ENCODE measurements at places on chromosomes 7 and 10.

GRCh38 chr7:32577421-32577820 is 82.1 kb downstream of the AVL9 start:
- DNase-seq: no peak

DNA sequence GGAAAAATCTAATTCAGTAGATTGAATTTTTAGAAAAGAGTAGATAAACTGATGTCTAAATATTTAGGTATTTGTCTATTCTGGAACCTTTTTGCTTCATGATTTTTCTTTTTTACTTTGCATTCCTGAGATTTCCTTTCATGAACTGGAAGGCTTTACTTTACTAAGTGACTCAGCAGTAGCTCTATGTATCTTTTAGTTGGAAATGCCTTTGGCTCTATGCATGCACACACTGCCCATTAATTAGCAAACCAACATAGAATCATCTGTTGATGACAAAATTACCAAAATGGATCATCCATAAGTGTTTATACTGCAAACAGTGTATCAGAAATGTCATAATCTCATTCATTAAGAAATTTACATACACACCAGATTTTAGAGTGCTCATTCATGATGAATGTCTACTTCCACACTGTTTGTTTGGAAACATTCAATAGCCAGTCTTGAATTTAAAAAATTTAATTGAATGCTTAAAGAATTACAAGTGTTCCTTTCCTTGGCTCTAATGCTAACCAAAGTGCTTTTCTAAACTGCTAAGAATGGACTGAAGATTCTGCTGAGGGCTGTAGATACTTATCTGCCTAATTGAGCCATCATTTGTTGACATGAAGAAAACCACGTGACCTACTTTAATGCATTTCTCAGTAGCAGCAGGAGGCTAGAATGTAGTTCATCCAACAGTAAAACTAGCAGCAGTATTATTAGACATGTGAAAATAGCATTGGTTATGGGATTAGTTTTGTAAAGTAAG is 282.0 kb downstream of the ADK start:
- no peak for DNase-seq

DNA sequence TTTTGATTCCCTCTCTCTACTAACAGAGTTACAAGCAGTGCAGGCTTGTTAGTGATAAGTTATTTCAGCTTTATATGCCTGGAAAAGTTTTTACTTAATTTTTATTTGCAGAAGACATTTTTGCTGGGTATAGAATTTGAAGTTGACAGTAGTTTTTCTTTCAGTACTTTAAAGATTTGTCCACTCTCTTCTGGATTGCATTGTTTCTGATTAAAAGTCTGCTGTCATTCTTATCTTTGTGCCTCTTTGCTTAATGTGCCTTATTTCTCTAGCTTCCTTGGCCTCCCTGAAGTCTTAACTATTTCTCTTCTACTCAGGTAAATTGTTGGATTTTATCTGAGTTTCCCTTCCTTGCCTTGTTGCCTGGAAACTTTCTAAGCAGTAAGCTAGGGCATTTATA is 36.2 kb downstream of the PLCE1 start:
- no peak for DNase-seq

- peak; percentile 61 for DNase-seq
Measured at GRCh38 chr10:32190890-32191491, 134.8 kb upstream of the KIF5B start.

- no peak for DNase-seq
Measured at GRCh38 chr7:83532219-83532618, 116.7 kb downstream of the SEMA3E start.

- no peak for DNase-seq
Measured at GRCh38 chr10:126017961-126018560, 121.7 kb downstream of the FANK1 start.

DNA sequence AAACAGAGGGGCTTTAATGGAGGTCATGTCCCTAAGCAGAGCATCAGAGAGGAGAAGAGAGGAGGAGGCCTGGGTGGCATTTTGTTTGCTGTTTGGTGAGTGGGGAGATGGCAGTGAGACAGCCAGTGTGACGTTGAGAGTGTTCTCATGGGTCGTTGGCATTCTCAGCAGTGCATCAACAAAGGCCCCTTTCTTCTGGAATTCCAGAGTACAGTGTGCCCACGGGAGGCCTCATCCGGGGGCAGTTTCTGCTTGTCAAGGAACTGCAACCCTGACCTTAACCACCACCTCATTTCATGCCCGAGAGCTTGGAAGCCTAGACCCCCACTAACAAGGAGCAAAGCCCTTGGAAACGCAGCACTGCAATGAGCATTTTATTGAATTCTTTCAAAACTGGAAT is 92.9 kb downstream of the CELF2 start:
- DNase-seq: no peak

DNA sequence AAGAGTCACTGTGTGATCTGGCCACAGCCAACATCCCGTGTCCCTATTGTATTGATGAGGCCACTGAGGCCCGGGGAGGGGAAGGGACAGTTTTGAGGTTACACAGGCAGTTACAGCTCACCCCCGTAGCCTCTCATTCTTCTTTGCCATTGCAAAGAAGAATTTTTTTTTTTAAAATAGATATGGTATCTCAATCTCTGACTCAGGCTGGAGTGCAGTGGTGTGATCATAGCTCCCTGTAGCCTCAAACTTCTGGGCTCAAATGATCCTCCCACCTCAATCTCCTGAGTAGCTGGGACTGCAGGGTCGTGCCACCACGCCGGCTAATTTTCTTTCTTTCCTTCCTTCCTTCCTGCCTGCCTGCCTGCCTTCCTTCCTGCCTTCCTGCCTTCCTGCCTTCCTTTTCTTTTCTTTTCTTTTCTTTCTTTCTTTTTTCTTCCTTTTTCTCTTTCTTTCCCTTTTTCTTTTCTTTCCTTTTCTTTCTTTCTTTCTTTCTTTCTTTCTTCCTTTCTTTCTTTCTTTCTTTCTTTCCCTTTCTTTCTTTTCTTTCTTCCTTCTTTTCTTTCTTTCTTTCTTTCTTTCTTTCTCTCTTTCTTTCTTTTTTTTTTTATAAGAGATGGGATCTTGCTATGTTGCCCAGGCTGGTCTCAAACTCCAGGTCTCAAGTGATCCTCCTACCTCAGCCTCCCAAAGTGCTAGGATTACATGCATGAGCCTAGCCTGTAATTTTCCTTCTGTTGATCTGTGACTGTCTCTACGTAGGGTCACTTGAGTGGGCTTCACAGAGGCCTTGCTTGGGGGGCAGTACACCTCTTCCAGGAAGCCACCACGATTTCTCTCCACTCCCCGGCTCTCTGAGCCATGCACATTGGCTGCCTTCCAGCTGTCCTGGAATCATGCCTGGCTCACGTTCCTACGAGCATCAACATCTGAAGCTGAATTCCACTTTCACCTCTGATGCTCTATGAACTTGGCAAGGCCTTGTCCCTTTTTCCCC is 31.3 kb downstream of the TMEM270 start:
- no peak for DNase-seq

- no peak for DNase-seq
Measured at GRCh38 chr7:84946549-84946948, 240.3 kb downstream of the SEMA3D start.

DNA sequence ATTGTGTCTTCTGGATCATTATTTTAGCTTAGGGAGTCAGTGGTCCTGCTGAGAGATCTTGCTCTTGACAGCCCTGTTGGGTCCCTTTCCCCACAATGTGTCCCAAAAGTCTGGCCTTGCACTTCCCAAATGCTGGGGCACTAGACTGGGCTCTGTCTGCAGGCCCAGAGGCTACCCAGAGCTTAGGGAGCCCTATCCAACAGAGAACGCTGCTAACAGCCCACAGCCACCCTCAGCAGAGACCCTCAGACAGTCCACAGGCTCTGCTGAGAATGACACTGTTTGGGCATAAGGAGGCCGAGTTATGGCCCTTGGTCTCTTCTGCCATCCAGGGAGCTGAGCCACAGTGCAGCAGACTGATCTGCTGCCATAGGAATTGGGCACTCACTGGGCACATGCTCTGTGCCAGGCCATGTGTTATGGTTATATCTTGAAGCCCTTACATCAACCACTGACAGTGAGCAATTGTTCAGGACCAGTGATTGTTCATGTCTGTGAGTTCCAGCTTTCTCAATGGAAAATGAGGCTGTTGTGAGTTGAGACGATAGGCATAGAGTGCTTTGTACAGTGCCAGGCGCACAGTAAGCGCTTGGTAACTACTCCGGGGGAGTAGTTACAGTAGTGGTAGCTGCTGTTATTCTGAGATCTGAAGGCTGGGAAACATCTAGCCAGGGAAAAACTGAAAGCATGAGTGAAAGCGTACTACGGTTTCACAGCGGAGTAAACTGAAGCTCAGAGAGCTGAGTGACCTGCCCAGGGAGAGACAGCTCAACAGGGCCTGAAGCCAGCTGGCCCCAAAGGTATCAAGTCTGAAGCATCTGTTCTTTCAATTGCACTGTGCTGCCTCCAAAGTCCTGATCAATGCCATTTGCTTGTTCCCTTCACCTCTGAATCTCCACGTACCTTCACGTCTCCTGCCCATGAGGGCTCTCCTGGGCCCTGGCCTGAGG is 77.6 kb upstream of the PRLHR start:
- no peak for DNase-seq

GRCh38 chr10:86306628-86307278 is 59.8 kb downstream of the GRID1 start:
- no peak for DNase-seq

- DNase-seq: no peak
Measured at GRCh38 chr10:123636598-123637325, 29.4 kb upstream of the GPR26 start.

DNA sequence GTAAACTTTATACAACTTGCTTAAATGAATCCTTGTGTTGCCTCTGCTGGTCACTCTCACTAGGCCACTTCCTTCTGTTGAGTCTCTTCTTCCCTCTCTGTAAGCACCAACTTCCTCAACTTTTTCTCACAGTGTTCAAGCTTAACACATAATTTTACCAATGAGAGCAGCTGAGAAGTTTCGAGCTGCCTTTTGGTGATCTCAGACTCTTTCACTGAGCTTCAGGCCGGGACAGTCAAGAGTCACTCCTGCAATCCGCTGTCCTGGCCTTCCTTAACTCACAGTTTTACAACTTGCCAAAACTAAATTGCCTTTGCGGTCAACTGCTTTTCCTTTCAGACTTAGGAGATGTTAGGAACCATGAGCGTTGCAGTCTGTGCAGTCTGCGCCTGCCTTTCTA is 47.4 kb downstream of the PRPF18 start:
- peak; percentile 1 for DNase-seq

- DNase-seq: no peak
Measured at GRCh38 chr10:35219292-35219691, 92.6 kb downstream of the CREM start.

GRCh38 chr7:147151661-147152060 is 1035.1 kb downstream of the CNTNAP2 start:
- no peak for DNase-seq

GRCh38 chr7:142585425-142585824 is 163.8 kb upstream of the PRSS1 start:
- DNase-seq: no peak

- DNase-seq: no peak
Measured at GRCh38 chr7:14905764-14906163, 3.2 kb upstream of the DGKB start.

DNA sequence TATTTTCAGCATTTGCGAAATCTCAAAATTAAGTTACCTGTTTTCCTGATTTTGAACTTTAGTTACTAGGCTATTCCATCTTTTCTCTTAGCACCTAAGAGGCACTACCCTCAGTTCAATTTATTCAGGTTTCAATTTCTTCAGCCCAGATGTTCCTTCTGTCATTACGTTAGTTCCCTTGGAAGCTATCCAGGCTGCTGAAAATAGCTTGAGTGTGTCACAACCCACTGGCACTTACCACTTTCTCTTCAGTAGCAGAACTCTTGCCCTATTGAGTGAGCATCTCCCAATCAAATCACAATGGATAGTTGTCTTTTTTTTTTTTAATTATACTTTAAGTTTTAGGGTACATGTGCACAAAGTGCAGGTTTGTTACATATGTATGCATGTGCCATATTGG is 332.7 kb upstream of the LRGUK start:
- DNase-seq: no peak

DNA sequence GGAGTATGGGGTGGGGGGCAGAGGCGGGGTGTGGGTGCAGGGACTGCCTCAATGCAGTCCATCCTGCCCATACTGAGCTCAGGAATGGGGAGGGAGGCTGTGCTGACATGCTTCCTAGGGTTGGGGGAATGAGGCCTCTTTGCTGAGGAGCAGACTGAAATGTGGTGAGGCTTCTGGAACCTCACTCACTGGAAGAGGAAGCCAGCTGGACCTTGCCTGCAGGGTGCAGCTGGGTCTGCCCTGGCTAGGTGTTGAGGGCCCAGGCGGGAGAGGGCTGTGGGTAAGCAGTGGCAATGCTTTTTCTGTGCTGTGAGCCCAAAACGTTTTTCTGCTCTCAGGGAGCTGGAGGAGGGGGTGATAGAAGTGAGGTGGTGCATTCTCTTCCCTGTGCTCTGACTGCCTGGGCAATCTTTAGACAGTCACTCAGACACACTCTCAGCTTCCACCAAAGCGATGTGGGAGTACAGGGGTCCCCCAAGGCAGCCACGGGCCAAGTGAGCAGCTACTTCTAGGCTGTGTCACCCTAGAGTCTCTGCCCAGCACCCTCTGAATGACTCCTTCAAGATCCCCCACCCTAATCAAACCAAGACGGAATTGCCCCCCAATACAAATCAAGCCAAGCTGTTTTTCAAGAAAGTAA is 41.1 kb upstream of the BMPR1A start:
- no peak for DNase-seq

DNA sequence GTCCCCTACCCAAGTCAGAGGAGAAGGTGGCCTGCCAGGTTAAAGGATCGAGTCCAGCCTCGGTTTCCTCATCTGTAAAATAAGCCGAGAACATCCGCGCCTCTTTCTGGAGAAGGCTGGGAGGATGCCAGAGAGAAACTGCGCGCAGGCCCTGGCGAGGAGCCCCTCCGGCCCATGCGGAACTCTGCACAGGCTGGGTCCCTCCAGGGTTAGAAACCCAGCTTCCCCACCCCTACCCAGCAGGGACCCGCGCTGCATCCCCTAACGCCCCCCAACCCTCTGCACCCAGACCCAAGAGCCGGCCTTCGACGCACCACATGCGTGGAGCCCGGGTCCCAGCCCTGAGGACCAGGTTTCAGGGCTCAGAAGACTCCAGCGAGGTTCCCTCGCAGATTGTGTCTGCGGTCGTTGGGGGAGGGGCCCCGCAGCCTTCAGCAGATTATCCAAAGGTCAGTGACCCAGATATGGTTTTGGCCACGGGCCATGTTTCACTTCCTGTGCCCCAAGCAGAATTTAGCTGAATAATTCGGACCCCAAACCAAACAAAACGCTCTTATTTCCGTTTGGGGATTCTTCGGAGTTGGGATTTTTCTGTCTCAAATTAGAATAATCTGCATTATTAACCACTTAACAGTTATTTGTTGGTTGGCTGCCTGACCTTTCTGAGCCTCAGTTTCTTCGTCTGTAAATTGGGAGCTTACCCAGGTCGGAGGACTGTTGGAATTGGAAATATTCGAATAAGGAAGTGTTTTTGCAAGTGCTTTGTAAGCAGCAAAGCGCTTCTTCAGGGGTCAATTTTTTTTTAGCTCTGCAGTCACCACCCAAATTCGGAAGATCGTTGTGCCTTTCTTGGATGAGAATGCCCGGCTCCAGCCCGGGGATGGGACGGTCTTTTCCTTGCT is 167.7 kb downstream of the UBE2H start:
- peak; percentile 44 for DNase-seq

GRCh38 chr10:22379059-22379458 is 33.8 kb downstream of the SPAG6 start:
- DNase-seq: no peak

- no peak for DNase-seq
Measured at GRCh38 chr7:123498601-123499000, 35.8 kb downstream of the IQUB start.
